ENCODE measurements at places on chromosomes 1 and 21. TPM values are rescaled to one million over a fixed set of nuclear protein-coding genes. Genes with fewer than 3 reads are reported as not detected.

GRCh38 chr1:94101613-94102525, 19.1 kb downstream of the ABCA4 start:
- DNase-seq: no peak

Gene SPRR1A
- polyA plus RNA-seq: 91.9 TPM

Gene COL9A2
- polyA plus RNA-seq: 94.4 TPM

- no peak for DNase-seq
These were observed 180.3 kb downstream of the DISC1 start for GRCh38 chr1:231806623-231807495.

DNA sequence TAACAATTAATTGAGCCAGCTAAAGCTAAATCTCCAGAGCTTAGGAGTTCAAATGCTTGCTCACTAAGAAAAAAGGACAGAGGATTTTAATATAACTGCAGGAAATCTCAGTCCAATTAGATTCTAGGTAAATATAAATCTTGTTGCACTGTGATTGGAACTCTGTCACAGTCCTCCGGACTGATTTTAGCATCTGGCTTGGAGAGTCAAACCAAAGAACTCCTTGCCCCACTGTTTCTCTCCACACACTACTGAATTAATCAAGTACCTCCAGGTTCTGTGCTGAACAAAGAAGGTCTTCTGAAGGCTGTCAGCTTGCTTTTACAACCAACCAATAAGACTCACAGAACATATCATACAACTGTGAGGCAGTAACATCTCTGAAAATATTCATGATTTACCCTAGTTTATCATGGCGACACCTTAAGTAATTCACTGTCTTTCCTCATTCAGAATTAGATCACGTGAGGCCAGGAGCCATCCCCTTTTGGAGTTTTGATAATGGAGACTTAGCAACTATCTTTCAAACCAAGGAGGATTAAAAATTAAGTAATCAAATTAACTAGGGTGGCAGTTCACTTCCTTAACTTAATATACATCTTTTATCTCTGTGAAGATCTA, 176.0 kb downstream of the RERE start:
- DNase-seq: peak; percentile 60

Gene RGS1
- polyA plus RNA-seq: 2.5 TPM

Gene C1orf174
- polyA plus RNA-seq: 13.9 TPM

DNA sequence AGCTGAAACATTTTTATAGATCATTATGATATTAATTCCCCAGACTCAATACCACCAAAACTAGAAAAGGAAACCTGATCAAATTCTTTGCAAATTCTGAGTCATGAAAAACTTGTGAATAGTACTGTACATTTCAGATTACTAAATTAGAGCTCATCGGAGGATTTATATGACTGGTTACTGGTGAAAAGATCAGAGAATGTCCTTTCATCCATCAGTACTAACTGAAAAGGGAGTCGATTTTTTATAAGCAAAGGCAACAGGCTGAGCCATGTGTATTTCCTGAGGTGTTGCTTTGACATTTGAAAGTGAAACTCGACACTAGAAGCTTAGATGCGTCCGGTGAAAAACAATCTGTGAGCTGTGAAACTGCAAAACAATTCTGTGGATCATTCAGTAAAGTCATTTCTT, 155.7 kb downstream of the TNFSF18 start:
- DNase-seq: no peak

GRCh38 chr1:155301342-155301841, at the start of gene PKLR:
TSS of gene PKLR (minus strand) at chr1:155301438. CDS start at chr1:155301395, 43 bp downstream.
- DNase-seq: no peak

GRCh38 chr1:203628201-203629015, 1.8 kb downstream of the ATP2B4 start:
- DNase-seq: peak; percentile 71

DNA sequence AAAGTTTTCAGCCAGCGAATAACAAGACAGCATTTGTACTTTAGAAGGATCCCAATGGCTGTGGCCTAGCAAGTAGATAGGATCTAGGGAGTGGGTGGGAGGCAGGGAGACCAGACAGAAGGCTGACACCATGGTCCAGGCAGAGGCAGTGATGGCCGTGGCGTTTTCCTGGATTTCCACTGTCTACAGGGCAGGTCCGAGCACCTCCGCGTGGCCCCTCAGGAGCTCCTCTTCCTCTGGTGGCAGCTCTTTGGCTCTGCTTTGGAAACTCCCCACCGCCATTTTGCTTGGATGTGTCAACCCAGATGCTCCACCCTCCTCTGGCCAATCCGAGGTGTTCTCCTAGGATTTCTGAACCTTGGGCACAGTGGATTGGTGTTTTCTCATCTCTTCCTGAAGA, 25.1 kb downstream of the PADI4 start:
- DNase-seq: no peak

Gene CCSAP
- polyA plus RNA-seq: 10.4 TPM

DNA sequence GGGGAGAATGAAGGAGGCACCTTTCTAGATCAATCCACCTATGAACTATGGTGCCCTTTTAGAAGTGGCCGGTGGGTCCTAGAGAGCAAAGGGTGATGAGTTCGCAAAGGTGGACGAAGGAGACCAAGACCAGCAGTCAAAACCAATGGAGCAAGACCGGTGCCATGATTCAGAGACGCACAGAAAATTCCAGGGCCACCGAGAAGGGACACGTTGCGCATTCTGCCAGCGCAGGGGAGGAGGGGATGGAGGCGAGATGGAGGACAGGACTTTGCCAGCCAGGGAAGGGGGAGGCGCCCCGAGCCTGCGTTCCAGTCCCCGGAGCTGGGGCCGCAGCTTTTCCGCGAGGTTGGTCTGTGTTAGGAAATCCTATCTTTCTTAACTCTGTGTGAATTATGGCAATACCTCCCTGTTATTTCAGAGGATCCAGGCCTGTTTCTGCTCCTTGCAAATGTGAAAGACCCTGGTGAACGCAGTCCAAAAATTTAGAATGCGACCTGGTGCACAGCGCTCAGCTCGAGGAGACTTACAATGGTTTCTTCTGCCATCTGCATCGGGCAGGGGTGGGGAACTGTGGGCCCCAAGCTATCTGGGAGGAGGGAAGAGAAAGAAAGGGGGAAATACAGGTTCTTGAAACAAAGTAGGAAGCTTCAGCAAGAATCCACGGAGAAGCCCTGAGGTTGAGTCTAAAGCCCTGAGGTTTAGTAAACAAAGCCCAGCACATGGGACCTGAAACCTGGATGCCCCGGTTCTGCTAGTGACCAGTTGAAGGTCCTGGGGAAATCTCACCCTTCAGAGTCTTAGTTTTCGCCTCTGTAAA, 129.4 kb downstream of the MRPS6 start:
- DNase-seq: peak; percentile 68

Gene C1orf226
- polyA plus RNA-seq: 7.8 TPM

Gene FAM72A
- polyA plus RNA-seq: 10.6 TPM

- peak; percentile 85 for DNase-seq
These were observed 46.8 kb upstream of the WASF2 start for GRCh38 chr1:27536767-27537166.

GRCh38 chr1:103373991-103374390, 151.5 kb upstream of the RNPC3 start:
- DNase-seq: no peak

- no peak for DNase-seq
These were observed 107.8 kb upstream of the HMCN1 start for GRCh38 chr1:185626344-185626743.

GRCh38 chr21:37811711-37812110, 104.5 kb downstream of the KCNJ6 start:
- DNase-seq: no peak

DNA sequence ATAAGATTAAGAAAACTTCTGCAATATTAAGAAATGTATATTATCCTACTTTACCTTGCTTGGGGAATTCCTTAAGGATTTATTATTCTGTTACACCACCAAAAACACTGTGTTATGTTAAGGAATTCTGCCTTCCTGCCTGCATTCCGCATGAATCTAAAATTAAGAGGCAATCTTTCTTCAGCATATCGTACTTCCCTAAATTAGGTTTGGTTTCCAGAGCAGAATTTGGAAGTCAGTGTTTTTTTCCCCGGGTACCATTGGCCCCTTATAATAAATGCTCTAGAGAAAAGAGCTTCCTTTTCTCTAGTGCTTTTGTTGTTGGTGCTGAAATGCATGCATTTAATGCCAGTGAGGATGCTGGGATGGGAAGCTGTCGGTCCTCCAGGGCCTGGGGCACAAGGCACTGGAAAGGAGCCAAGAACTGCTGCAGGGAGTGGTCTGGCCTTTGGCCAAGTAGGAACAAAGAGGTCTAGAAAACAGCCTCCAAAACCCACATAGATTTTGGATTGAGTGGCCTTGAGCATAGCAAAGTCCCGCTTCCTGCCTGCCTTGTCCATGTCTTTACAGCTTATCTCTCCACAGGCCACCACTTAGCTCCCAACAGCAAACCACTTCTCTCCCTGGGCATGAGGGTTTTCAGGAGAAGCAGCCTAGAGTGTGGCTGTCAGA, 69.9 kb downstream of the RRAGC start:
- DNase-seq: peak; percentile 72

Gene MPL
- 0.32 TPM for polyA plus RNA-seq

DNA sequence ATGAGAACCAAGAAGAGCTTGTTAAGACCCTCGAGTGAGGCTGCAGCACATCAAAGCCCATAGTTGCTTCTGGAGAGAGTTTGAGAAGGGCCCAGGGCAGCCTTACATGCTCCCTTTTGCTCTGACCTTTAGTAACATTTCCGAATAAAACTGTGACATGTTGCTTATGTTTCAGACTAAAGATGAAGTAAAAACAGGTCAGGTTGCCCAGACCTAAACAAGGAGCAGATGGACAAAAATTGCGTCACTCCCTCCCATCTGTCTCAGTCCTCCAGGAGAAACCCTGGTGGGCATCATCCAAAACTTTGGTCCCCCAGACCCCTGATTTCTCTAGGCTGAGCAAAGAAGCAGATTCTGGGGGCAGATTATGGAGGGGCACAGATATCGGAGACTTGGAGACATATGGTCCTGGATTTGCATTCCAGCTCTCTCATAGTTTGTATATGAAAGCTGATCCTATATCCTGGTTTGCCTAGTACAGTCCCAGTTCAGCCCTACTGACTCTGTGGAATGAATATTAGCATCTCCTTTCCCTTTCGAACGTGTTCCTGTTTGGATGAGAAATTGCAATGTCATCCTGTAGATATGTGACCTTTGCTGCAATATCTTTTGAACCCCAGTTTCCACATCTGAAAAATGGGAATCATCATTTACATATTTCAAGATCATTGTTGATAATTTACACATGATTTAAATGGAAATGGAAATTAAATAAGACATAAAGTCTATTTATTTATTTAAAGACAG, 304.9 kb upstream of the USP24 start:
- peak; percentile 7 for DNase-seq

- no peak for DNase-seq
These were observed 94.9 kb downstream of the MRPL39 start for GRCh38 chr21:25512095-25513081.

Gene FCRL6
- polyA plus RNA-seq: not detected

Gene ALPL
- 13.8 TPM for polyA plus RNA-seq

DNA sequence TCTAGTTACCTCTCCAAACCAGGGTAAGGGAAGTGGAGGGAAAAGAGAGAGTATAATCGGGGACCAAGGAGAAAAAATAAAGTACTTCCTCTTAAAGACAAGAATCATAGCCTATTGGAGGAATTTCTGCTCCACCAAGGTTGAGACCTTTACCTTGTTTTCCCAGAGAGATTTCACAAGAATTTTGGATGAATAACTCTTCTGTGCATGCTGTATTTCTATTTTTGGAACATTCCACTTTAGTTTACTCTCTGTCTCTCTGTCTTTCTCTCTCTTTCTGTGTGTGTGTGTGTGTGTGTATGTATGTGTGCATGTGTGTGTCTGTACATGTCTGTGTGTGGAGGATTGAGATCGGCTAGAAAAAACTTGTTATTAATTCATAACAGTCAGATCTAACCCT, 318.4 kb upstream of the RGS18 start:
- no peak for DNase-seq

Gene EPS8L3
- not detected for polyA plus RNA-seq

Gene OR2W3
- 1.3 TPM for polyA plus RNA-seq

Gene CATSPERE
- 0.25 TPM for polyA plus RNA-seq

- DNase-seq: no peak
These were observed 20.0 kb upstream of the PADI1 start for GRCh38 chr1:17184822-17185484.

- no peak for DNase-seq
These were observed 124.8 kb downstream of the DISC1 start for GRCh38 chr1:231751415-231751814.

DNA sequence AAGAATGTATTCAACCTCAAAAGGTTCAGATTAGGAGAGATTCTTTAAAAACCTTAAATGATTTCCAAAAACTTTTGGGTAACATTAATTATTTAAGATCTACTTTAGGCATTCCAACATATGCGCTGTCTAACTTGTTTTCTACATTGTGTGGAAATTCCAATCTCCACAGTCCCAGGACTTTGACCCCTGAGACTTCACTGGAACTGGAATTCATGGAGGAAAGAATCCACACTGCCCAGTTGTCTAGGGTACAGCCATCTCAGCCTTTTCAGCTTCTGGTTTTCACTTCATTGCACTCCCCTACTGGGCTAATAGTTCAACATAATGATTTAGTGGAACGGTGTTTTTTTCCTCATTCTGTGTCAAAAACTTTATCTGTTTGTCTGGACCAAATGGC, 161.5 kb downstream of the IER5 start:
- DNase-seq: no peak

GRCh38 chr1:183093786-183094298, 70.6 kb downstream of the LAMC1 start:
- DNase-seq: no peak

Gene ICOSLG
- 9.3 TPM for polyA plus RNA-seq

GRCh38 chr1:145863282-145864018, 4.6 kb upstream of the PIAS3 start:
- no peak for DNase-seq

GRCh38 chr1:172451002-172451443, 7.2 kb upstream of the PIGC start:
- no peak for DNase-seq

DNA sequence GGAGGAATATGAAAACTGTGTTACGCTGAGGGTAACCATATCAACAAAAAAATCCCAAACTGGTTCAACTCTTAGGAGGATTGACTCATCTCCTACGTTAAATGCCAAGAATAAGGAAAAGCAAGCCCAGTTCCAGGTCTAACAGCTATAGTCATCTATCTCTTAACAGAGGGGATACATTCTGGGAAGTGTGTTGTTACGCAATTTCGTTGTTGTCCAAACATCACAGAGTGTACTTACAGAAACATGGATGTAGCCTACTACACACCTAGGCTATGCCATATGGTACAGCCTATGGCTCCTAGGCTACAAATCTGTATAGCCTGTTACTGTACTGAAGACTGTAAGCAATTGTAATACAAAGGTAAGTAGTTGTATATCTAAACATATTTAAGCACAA, 23.2 kb upstream of the LRRC52 start:
- no peak for DNase-seq

- no peak for DNase-seq
These were observed 113.3 kb upstream of the ERRFI1 start for GRCh38 chr1:8139383-8139782.

Gene REG4
- not detected for polyA plus RNA-seq

DNA sequence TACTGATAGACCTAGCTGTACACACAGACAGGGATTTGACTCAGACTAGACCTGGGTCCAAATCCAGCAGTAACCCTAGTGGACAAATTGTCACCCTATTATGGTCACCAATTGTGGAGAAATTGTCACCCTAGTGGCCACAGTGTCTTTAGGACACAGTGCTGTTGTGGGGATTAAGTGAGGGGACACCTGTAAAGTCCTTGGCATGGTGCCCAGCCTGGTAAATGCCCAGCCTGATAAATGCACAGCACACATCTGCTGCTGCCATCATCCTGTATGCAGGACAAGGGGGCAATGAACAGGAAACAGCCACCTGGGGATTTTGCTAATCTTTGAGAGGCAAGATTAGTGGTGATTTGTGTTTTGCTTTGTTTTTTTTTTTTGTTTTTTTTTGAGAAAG, 2.3 kb downstream of the TMEM61 start:
- peak; percentile 33 for DNase-seq

GRCh38 chr1:19762175-19762779, 37.4 kb downstream of the TMCO4 start:
- DNase-seq: no peak

Data from brain (organoid and tissue), 16 donors.